ENCODE measurements at places on chromosomes 7 and 10.

GRCh38 chr7:111729483-111729882, 167.2 kb upstream of the IMMP2L start:
- DNase-seq, result no peak

DNA sequence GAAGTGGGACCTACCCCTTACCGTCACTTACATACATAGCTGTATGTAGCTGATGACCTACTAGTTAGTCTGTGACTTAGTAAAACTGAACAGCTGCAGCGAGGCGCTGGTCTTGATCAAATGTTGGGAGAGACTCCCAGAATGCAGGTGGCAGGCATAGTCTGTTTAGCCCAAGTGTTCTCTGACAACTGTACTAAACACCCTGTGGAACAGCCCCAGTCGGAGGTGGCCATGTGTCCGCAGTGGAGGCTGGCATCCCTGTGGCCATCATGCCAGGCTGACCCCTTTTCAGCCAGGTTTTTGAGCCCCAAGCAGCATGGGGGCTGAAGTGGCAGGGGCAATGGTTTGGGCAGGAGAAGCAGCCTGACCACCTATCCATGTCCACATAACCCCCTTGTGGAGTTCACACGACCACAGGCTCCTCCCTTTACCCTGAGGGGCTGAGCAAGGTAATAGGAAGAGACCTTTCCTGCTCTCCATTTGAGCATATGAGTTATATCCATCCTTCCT, 7.2 kb downstream of the ADCY1 start:
- no peak for DNase-seq

DNA sequence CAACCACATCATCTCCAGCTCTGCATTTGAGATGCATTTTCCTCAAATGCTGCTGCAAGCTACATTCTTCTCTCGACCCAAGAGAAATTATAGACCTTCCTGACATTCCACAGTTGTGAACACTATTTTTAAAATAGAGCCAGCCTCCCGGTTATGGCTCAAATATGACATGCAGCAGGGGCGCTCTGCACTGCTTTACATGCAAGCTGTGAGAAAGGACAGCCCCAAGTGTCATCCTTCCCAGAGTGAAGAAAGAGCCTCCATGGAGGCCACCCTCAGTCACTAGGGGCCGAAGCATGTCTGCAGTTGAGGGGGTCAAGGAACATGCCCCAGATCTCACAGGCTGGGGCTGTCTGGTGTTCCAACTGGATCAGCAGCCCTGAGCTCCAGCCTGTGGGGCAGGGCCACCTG, 63.9 kb upstream of the CHST15 start:
- DNase-seq, result no peak

GRCh38 chr10:58842860-58843376, 330.2 kb downstream of the BICC1 start:
- no peak for DNase-seq

GRCh38 chr10:12238821-12239220, 42.8 kb downstream of the CDC123 start:
- no peak for DNase-seq

- DNase-seq, result no peak
These were observed 144.2 kb downstream of the MDFIC start for GRCh38 chr7:115066050-115066449.

- no peak for DNase-seq
These were observed 276.9 kb downstream of the BAMBI start for GRCh38 chr10:28954211-28954610.
